ENCODE measurements at places on chromosomes 4 and X.

DNA sequence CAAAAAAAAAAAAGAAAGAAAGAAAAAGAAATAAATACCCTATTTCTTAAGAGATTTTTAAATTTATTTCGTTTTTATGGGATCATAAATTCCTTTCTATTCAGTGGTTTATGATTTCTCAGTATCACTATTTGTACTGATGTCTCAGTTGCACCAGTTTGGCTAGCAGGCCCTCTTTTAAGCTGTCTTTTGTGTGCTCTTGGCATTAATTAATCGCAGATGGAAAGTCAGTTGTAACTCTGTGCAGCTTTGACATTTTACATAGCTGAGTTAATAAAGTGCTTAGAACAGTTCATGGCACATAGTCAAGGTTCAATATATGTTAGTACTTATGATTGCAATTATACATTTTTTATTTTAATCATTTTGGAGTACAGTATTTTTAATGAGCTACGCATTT is 123.7 kb upstream of the NUDT6 start:
- DNase-seq: no peak

DNA sequence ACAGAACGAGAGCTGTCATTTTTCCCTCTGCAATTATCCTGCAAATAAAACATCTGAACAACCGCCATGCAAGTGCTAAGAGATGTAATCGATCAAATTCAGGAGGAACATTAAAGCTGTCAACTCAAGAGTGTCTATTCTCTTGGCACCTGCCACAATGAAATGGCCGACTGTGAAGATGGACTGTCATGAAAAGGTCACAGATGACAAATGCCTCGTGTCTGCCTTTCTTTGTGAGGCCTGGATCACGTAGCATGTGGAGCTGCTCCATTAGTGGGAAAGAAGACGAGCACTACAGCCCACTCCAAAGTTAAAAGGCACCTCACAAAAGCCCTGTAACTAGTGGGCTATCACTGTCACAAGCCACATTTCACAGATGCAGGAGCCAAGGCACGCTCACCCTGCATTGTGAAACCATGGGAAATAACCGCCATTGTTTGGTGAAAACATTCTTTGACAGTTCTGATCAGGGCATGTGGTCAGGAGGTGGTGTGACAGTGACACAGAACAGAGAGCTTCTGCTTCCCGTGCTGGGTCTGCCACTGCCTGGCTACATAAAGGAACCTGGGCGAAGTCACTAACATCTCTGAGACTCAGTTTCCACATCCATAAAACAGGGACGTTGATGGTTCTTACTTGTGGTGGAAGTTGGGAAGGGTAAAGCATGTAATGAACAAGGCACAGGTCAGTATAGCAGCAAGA is 98.9 kb downstream of the EVC2 start:
- DNase-seq: no peak

DNA sequence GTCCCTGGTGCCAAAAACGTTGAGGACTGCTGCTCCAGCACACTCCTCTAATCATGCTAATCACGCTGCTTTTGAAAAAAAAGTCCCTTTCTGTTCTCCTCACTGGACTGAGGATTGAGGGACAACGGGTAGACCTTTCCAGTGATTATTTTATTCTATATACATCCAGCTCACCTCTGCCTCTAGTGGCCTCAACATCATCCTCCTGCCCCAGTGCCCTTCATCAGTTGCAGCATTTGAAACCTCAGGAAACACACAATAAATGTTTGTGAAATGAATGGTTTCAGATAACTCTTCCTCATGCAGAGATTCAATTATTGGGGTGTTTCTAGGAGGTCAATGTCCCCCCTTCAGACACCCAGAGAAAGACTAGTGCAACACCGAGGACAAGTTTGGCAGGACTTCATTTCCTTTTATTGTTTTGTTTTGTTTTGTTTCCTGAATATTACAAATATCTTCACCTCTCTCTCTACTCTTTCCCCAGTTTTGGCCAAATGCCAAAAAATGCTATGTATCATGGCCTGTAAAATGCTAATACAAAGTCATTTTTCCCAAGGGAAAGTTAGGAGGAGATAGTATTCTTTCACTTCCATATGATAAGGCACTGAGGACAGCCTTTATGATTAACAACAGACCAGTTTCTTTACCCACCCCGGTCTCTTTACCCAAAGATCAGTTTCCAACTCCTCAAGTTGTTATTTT is 460.1 kb upstream of the SLIT2 start:
- DNase-seq: no peak

- peak; percentile 56 for DNase-seq
Observed at GRCh38 chr4:20288846-20289512, 37.3 kb downstream of the SLIT2 start.

DNA sequence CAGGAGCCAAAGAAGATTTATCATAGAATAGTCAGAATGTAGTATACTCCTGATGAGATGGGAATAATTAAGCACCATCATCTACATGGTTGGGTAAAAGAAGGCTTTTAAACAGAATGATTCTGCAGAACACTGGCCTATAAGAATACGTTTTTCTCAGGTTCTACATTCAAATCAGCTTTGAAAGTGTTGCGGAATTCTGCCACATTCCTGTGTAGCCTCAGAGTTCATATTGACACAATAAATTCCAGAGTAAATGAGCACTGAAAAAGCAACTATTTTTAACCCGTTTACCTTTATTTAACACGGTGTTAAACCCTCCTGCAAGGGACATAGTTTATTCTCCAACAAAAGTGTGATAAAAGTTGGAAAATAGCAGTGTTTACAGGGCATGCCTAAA is 950.2 kb upstream of the SLIT2 start:
- no peak for DNase-seq

- DNase-seq: no peak
Observed at GRCh38 chr4:79673377-79673776, 265.3 kb upstream of the GK2 start.

GRCh38 chr4:47469951-47470350 is 6.4 kb upstream of the COMMD8 start:
- peak; percentile 34 for DNase-seq

DNA sequence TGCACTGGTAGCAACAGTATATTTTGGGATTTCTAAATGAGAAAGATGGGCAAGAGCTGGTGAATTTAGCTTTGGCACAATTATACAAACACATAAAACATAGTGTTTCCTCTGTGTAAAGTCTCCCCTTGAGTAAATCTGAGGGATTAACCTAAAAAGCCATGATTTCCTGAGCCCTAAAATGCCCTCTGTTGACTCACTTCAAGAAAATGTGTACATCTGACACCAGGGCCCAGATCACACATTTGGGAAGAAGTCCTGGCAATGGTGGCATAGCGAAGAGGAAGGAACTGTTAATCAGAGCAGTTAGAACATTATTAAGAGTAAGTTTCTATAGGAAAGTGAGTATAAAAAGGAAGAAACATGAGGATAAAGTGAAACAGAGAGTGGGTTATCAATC is 338.5 kb downstream of the SPOCK3 start:
- DNase-seq: no peak

- no peak for DNase-seq
Observed at GRCh38 chr4:52968241-52968640, 106.1 kb downstream of the RASL11B start.

DNA sequence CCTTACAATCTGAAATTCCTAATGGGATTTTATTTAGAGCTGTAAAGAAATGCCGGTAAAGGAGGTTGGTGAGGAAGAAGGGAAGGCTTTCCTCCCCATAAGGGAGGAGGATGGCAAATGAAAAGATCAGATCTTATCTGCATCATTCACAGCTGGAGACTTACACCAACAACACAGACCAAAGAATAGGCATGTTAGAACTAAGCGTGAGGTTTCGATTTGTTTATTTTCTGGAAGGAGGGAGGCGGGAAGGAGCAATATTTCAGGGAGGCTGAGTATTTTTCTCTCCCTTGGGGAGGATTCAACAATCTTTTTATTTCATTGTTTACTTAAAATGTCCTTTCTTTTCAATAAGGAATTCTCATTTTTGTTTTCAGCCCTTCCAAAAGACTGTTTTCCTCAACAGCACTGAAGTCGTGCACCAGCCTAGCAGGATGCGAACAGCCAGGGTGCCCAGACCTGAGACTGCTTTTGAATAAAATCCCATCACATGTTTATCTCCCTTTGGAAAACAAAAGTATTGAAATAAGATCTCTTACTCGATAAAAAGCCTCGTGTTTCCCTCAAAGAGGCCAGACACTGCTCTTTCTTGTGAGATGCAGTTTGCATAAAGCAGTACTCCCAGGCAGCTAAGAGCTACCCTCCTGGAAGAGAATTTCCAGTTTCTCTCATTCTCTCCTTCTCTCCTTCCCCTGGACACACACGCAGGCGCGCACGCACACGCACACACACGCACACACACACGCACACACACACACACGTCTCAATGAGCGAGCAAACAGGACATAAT is 236.1 kb downstream of the MGST2 start:
- peak; percentile 49 for DNase-seq
